ENCODE measurements at places on chromosomes 4 and X. TPM values are rescaled to one million over a fixed set of nuclear protein-coding genes. Genes with fewer than 3 reads are reported as not detected.
A peak's percentile ranks its signal among the peaks of the same experiment; 100 is the strongest.

DNA sequence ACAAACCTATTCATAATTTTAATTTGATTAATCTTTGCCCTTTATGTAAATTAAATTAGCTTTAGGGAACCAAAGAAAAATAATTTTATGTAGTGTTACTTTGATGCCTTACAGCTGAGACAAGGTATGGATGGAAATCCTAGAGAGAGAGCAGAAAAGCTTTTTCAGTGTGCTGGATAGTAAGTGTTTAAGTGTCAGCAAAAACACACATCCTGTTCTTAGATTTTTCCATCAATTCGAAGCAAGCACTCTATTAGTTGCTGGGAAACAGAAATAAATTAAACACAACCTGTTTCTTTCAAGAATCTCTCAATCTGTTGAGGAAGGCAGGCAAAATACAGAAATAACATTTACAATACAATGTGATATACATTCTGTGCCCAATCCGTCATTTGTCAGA, 327.8 kb downstream of the GALNTL6 start:
- H3K36me3 ChIP-seq, result no peaks in the 10 kb centered on the region
- no peak overlapping the region for H3K27ac ChIP-seq
- DNase-seq, result no peak
- H3K27me3 ChIP-seq, result no peaks in the 10 kb centered on the region
- no peaks in the 10 kb centered on the region for H3K4me1 ChIP-seq

GRCh38 chr4:145883101-145883694, 55.4 kb downstream of the ZNF827 start:
- no peak overlapping the region for H3K27ac ChIP-seq
- no peaks in the 10 kb centered on the region for H3K27me3 ChIP-seq
- H3K4me3 ChIP-seq, result no peak overlapping the region
- H3K4me1 ChIP-seq, result peaks cover 14% of the 10 kb centered on the region

DNA sequence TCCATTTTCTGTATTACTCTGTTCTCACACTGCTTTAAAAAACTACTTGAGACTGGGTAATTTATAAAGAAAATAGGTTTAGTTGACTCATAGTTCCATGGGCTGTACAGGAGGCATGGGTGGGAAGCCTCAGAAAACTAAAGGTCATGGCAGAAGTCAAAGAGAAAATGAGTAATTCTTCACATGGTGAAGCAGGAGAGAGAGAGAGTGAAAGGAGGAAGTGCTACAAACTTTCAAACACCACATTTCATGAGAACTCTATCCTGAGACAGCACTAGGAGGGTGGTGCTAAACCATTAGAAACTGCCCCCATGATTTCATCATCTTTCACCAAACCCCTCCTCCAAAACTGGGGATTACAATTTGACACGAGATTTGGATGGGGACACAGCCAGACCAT, 108.0 kb upstream of the PBDC1 start:
- no peak overlapping the region for H3K4me3 ChIP-seq
- H3K36me3 ChIP-seq, result no peaks in the 10 kb centered on the region
- H3K4me1 ChIP-seq, result no peaks in the 10 kb centered on the region
- H3K27ac ChIP-seq, result no peak overlapping the region
- no peak for DNase-seq
- peaks cover 3% of the 10 kb centered on the region for H3K27me3 ChIP-seq

GRCh38 chr4:126779436-126780166, 853.2 kb upstream of the INTU start:
- no peaks in the 10 kb centered on the region for H3K27me3 ChIP-seq
- H3K4me1 ChIP-seq, result no peaks in the 10 kb centered on the region
- H3K27ac ChIP-seq, result no peak overlapping the region
- no peak for DNase-seq

DNA sequence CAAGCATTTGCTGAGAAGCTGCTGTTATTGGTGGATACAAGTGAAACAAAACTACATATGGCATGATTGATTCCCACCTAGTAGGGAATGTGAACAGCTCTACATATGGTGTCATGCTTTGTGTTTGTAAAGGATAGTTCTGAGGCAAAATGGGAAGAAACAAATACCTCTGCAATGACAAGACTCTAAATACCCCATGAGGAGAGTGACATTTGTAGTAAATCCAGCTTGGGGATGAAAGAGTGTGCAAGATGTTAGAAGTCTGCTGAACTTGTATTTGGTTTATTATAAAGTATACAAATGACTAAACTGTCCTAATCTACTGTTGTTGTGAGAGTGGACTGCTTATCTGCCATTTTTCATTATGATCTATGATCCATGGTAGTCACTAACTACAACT, 120.8 kb upstream of the HS3ST1 start:
- H3K27me3 ChIP-seq, result no peaks in the 10 kb centered on the region
- H3K27ac ChIP-seq, result no peak overlapping the region
- DNase-seq, result no peak
- H3K4me3 ChIP-seq, result no peak overlapping the region
- H3K36me3 ChIP-seq, result no peaks in the 10 kb centered on the region
- no peaks in the 10 kb centered on the region for H3K4me1 ChIP-seq

GRCh38 chrX:11113731-11114130, 2.6 kb downstream of the HCCS start:
- H3K27me3 ChIP-seq, result no peaks in the 10 kb centered on the region
- H3K4me1 ChIP-seq, result peaks cover 14% of the 10 kb centered on the region
- no peak for DNase-seq
- peaks cover 29% of the 10 kb centered on the region for H3K36me3 ChIP-seq
- H3K27ac ChIP-seq, result no peak overlapping the region
- H3K4me3 ChIP-seq, result no peak overlapping the region

- H3K27ac ChIP-seq, result no peak overlapping the region
- H3K27me3 ChIP-seq, result no peaks in the 10 kb centered on the region
- H3K36me3 ChIP-seq, result no peaks in the 10 kb centered on the region
- no peak for DNase-seq
- H3K4me1 ChIP-seq, result no peaks in the 10 kb centered on the region
Measured at GRCh38 chr4:96786306-96786705, 946.4 kb downstream of the PDHA2 start.

- no peak overlapping the region for H3K4me3 ChIP-seq
- no peaks in the 10 kb centered on the region for H3K36me3 ChIP-seq
- H3K27ac ChIP-seq, result no peak overlapping the region
Measured at GRCh38 chr4:127772769-127773671, 9.1 kb upstream of the HSPA4L start.

DNA sequence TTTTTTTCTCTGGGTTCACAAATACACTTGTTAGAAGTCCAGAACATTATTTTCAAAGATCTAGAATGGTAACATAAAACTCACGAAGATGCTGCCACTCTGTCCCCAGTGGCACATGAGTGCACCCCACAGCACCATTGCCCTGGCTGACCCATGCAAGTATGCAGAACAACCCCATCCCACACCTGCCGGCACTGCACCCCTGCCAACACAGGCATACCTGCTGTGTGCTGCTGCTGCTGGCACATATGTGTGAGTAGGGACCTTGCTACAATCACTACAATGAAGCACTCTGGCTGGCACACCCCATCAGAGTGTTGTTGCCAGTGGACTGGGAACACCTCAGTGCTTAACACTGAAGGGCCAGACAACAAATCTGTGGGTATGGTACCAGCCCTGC, 66.9 kb downstream of the CISD2 start:
- no peak for DNase-seq
- no peaks in the 10 kb centered on the region for H3K36me3 ChIP-seq
- no peaks in the 10 kb centered on the region for H3K27me3 ChIP-seq
- no peaks in the 10 kb centered on the region for H3K4me1 ChIP-seq

GRCh38 chrX:135557344-135557743, 36.9 kb downstream of the INTS6L start:
- no peaks in the 10 kb centered on the region for H3K36me3 ChIP-seq
- H3K27me3 ChIP-seq, result no peaks in the 10 kb centered on the region
- no peak overlapping the region for H3K4me3 ChIP-seq
- no peak for DNase-seq
- no peaks in the 10 kb centered on the region for H3K4me1 ChIP-seq

- H3K36me3 ChIP-seq, result no peaks in the 10 kb centered on the region
- no peak overlapping the region for H3K27ac ChIP-seq
- H3K4me3 ChIP-seq, result no peak overlapping the region
Measured at GRCh38 chr4:77576351-77576750, 29.3 kb upstream of the CXCL13 start.

DNA sequence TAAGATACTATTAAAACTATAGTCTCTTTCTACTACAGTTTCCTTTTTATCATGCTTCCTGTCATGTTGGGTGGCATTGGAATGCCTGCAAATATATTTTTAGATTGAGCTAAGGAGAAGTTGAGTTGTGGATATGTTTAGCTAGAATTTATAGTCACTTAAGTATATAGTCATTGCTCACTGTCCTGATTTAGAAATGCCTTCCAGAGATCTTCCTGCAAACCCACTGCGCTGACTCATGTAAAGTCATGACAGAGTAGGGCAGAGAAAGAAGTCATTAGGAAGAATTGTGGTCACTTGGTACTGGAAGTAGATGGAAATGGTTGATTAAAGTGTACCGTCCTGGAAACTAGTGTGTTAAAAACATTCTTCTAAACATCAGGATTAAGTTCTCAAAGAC, 490.3 kb upstream of the PABPC4L start:
- H3K4me1 ChIP-seq, result no peaks in the 10 kb centered on the region
- H3K27ac ChIP-seq, result no peak overlapping the region
- H3K27me3 ChIP-seq, result no peaks in the 10 kb centered on the region
- no peak overlapping the region for H3K4me3 ChIP-seq
- H3K36me3 ChIP-seq, result no peaks in the 10 kb centered on the region
- DNase-seq, result no peak

GRCh38 chr4:38055566-38055965, 95.4 kb downstream of the PTTG2 start:
- no peaks in the 10 kb centered on the region for H3K4me1 ChIP-seq
- H3K27ac ChIP-seq, result peak overlapping the region; percentile 55
- H3K4me3 ChIP-seq, result no peak overlapping the region

Gene MMRN1
- 13.7 TPM for total RNA-seq

Gene LEF1
- 0.59 TPM for total RNA-seq

Gene NAP1L3
- total RNA-seq, result 0.84 TPM

Gene NUDT10
- 1.4 TPM for total RNA-seq

Gene SPANXB1
- total RNA-seq, result not detected

Gene HTT
- total RNA-seq, result 23.5 TPM

Gene HPGDS
- total RNA-seq, result 0.08 TPM

Gene ARAP2
- 5.3 TPM for total RNA-seq

Gene SLBP
- 64.4 TPM for total RNA-seq

Gene KLHL4
- total RNA-seq, result 0.50 TPM

Measured in liver (tissue), 10 donors.